ENCODE measurements at places on chromosomes 1 and 21.
A peak's percentile ranks its signal among the peaks of the same experiment; 100 is the strongest.

DNA sequence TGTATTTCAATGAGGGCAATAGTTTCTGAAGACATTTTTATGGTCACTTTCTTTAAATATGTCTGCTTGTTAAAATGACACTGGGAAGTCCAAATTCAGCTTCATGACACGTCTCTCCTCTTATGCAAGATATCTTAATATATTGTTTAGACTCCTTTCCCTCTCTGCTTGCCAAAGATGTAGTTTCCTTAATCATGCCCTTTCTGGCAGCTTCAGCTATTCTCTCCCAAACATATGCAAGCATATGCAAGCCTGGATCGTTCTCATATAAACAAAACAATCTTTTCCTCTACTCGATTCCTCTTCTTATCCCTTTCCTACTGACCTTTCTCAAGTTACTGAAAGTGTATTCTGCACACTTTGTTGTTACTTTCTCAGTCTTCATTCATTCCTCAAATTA is 372.2 kb downstream of the PTBP2 start:
- DNase-seq = no peak

DNA sequence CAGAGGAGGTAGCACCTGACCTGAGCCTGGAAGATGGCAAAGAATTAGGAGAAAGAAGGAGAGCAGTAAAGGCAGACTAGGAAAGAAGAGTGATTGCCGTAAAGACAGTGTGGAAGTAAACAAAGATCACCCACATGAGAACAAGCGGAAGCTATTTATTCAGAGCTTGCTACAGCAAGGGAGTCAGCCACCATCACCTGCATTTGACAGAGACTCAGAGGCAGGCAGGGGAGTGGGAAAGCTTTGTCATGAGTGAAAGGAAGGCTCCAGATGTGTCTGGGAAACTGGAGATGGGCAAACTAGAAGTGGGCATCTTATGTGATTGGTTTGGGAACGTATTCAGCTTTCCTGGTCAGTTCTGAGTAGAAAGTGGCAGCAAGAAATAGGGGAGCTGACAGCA is 64.5 kb downstream of the NFASC start:
- no peak for DNase-seq

DNA sequence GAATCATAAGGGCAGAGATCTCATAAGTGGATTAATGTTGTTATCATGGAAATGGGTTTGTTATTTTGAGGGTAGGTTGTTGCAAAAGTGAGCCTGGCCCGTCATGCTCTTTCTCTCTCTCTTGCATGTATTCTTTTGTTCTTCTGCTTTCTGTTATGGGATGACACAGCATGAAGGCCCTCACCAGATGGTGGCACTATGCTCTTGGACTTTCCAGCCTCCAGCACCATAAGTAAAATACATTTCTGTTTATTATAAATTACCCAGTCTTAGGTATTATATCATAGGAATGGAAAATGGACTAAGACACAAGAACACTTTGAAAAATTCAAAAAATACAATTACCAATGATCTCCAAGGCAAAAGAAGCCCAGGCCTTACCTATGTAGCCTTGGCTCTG is 676.1 kb downstream of the PTPRU start:
- no peak for DNase-seq

GRCh38 chr1:85544689-85545215 is 35.8 kb upstream of the CCN1 start:
- DNase-seq = no peak

- DNase-seq = no peak
Measured at GRCh38 chr1:188620236-188620635, 1791.5 kb downstream of the PLA2G4A start.

GRCh38 chr21:28216976-28217523 is 775.6 kb downstream of the LTN1 start:
- DNase-seq = no peak

DNA sequence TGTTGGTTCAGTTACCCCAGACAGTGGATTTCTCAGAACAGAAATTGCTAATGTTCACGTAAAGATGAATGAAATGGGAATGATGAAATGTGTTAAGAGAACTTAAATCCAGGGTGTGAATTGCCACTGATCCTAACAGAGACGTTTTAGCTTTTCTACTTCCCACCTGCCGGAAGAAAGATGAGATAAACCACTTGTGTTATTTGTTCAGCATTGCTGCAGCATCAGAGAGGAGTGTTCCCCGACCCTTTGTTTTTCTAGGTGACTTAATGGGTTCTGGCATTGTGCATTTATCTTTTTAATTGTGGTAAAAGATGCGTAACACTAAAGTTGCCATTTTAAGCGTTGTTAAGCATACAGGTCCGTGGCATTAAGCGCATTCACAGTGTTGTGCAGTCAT is 122.3 kb downstream of the GALNT2 start:
- no peak for DNase-seq

DNA sequence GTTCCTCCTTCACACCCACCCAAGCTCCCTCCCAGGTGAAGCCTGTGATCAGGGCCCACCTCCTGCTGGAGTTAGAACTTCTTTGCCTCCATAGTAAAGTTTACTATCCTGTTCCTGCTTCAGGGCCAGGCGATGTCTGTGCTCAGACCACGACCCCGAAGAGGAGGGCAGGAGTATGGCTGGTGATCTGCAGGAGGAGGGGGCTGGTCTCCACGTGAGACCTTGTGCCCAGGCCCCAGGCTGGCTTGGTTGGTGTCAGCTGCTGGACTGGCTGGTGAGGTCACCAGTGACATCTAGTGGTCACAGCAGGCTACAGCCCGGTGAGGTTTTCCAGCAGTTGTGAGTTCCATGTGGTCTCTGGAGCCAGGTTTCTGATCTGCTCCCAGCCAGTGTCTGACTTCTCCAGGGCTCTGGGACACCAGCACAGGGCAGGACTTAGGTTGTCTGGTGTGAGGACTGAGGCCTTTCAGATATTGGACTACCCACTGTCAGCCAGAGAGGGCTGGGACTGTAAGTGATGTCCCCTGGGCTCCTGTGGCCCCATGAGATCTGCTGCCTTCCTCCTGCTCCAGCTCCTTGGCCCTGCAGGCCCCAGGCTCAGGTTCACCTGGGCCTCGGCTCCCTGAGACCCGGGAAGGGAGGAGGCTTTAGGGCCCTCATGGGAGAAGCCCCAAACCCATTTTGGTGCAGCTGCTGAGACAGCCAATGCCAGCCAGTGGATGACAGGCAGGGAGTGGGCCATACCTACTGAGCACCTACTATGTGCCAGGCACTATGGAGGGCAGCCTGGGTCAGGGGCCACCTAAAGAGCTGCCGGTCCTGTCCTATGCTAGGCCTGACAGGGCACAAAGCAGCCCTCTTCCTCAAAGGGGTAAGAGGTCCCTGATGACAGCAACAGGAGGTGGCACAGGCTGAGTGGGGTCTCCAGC is 6.0 kb upstream of the UBL4B start:
- peak; percentile 51 for DNase-seq

GRCh38 chr1:3548895-3549294 is 62.4 kb downstream of the MEGF6 start:
- DNase-seq = no peak

DNA sequence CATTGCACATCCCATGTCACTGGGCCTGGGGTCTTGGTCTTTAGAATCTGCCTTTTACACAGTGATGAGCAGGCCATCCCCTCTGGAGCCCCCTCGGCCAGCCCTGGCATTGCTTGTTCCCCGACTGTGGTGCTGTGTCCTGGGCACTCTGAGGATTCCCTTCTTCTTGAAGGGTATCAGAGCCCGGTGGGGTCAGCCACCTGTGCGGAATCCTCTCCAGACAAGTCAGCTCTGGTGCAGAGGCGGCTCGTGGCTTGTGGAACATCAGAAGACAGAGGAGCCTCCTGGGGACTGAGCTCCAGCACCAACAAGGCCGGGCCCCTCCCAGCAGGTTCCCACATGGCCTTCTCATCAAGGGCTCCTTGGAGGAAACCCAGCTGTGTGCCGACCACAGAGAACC is 57.9 kb upstream of the AJAP1 start:
- no peak for DNase-seq

GRCh38 chr1:223421025-223421424 is 27.8 kb downstream of the CCDC185 start:
- no peak for DNase-seq

GRCh38 chr21:35619184-35619583 is 441.1 kb downstream of the SETD4 start:
- no peak for DNase-seq

DNA sequence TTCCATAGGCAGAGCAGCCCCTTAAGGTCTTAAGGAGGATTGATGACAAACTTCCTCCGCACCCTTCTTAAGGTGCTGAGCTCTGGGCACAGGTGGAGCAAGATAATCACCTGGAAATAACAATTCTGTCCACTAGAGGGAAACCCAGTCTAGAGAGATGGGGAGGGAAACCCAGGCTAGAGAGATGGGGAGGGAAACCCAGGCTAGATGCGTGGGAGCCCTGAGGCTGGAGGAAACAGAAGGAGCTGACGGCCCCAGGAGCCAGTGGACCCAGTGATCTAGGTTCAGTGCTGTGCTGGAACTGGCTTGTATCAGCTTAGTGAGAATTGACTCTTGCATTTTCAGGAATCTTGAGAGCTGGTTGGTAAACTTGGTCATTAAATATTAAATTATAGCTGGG is 17.8 kb upstream of the MYCL start:
- DNase-seq = peak; percentile 25

GRCh38 chr1:220785166-220786056 is 1.3 kb upstream of the MTARC1 start:
- DNase-seq = no peak

- no peak for DNase-seq
Measured at GRCh38 chr1:18794051-18794450, 65.4 kb downstream of the TAS1R2 start.

- DNase-seq = no peak
Measured at GRCh38 chr1:244353551-244354091, 98.1 kb downstream of the ADSS2 start.

DNA sequence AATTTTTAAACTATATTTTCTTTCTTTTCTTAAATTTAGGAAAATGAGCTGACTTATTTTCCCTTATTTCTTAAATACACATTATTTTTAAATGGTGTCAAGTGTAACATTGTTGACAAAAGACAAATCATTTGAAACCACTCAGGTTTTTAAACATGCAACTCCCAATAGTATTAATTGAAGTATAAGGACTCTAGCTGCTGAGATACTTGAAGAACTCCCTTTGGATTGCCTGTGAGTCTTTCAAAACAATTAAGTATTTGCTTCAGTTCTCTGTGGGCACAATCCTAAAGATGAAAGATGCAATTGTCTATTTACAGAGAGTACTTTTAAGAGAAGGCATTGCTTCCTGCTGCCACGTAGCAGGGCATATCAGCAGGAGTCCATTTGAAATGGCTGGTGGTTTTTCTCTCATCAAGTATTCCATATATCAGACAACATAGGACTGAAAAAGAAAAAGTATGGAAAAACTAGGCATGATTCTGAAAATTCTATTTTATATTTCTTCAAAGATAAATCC is 373.4 kb downstream of the NEGR1 start:
- no peak for DNase-seq

DNA sequence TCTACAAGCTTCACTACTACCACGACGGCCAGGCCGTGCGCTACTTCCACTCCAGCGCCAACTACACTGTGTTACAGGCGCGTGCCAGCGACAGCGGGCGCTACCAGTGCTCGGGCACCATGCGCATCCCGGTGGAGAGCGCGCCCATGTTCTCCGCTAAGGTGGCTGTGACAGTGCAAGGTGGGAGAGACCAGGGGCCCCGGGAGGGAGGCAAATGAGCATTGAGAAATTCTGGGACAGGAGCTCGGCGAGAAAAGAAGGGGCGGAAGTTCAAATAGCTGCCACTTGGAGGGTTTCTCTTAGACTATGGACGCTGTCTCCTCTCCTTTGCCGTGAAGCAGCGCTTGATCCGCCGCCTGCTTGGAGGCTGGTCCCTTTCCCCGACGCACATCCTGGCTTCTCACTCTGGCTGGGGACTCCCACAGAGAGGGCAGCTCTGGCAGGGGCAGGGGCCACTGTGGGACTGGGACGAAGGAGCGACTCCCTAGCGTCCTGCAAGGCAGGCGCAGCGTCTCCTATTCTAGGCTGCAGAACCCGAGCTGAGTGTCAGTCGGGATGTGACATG is 4.6 kb downstream of the FCRLB start:
- DNase-seq = no peak

GRCh38 chr1:231969076-231969475 is 342.5 kb downstream of the DISC1 start:
- no peak for DNase-seq

DNA sequence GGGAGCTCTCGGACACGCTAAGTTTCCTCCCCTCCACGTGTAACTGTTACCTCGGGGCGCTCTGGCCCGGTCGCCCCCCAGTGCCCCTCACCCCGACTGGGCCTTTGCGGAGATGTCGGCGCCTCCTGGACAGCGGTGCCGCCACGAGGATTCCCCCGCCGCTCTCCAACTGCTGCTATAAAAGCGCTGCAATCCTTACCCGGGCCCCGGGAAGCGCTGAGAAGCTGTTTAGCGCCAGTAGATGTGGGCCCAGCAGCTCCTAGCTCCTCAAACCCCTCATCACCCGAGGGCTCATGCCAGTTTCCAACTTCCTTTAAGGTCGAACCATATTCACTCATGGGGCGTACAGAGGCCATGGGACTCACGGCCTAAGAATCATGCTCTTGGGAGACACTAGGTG is 361 bp upstream of the LMX1A start:
- no peak for DNase-seq

GRCh38 chr21:46191257-46191685 is 7.0 kb upstream of the SPATC1L start:
- DNase-seq = no peak

DNA sequence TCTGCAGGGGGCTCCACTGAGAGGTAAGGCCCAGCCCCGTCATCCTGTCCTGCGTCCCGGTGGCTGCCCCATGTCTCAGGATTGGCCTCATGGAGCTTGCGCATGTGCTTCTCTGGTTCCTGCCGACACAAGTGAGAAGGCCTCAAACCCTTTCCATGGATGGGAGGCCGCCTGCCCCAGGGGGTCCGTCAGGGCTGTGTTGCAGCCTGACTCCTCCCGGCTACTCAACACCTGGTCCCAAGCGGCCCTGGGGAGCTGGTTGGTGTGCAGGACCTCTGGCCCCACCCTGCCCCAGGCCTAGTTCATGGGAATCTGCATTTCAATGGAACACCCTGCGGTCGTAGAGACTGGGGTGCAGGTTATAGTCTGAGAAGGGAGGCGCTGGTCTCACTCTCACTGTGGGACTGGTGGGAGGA is 21.1 kb upstream of the PDE9A start:
- no peak for DNase-seq

- peak; percentile 39 for DNase-seq
Measured at GRCh38 chr1:43526002-43526401, 4.7 kb upstream of the PTPRF start.

DNA sequence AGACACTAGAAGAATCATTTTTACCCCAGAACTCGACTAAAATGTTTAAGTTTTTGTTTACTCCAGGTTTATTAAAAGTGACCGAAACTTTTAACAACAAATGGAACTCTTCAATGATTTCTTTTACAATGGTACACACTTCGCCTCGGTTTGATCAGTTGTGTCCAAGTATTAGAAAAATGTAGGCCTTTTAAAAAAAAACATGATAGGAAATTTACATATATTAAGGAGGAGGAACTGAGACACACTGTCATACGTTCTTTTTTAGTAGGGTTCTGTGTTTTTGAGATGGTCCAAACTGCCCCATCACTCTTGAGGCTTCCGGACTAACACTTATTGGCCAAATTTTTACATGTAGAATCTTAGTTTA is 1.3 kb downstream of the PRDM2 start:
- no peak for DNase-seq

GRCh38 chr1:205416322-205416721 is 5.5 kb downstream of the LEMD1 start:
- DNase-seq = no peak

- no peak for DNase-seq
Measured at GRCh38 chr1:160211046-160211790, 6.0 kb downstream of the PEA15 start.

- no peak for DNase-seq
Measured at GRCh38 chr1:172662464-172663109, 3.7 kb downstream of the FASLG start.

Measured in hematopoietic multipotent progenitor cell treated with erythropoietin and hydrocortisone succinate and interleukin-3 and kit ligand, for 17 days (in vitro differentiated cells).